ENCODE measurements at places on chromosomes 16 and 17. TPM values are rescaled to one million over a fixed set of nuclear protein-coding genes. Genes with fewer than 3 reads are reported as not detected.

Gene TBC1D3L
- 21.6 TPM for total RNA-seq

Gene NEUROD2
- not detected for total RNA-seq

Gene CLEC18C
- 1.2 TPM for total RNA-seq

Gene SLC52A1
- 0.33 TPM for total RNA-seq

Gene PRSS36
- total RNA-seq, result 2.5 TPM

Data from placental epithelial cell (primary cell).